ENCODE measurements at places on chromosomes 2 and 18.

DNA sequence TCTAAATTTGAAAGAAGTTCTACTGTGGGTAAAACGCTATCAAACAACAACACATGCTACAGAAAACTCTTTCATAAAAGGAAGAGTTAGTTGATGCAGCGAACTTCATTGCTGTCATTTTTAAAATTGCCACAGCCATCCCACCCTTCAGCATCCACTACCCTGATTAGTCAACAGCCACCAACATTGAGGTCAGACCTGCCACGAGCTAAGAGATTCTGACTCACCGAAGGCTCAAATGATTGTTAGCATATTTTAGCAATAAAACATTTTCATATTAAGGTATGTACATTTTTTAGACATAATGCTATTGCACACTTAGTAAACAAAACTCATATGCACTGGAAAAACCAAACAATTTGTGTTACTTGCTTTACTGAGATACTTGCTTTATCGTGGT lies 347.1 kb downstream of the CLIP4 start:
- no peak for DNase-seq

- no peak for DNase-seq
Measured at GRCh38 chr2:122034344-122034743, 278.9 kb downstream of the TSN start.

- no peak for DNase-seq
Measured at GRCh38 chr2:62163106-62163831, 32.6 kb upstream of the B3GNT2 start.

DNA sequence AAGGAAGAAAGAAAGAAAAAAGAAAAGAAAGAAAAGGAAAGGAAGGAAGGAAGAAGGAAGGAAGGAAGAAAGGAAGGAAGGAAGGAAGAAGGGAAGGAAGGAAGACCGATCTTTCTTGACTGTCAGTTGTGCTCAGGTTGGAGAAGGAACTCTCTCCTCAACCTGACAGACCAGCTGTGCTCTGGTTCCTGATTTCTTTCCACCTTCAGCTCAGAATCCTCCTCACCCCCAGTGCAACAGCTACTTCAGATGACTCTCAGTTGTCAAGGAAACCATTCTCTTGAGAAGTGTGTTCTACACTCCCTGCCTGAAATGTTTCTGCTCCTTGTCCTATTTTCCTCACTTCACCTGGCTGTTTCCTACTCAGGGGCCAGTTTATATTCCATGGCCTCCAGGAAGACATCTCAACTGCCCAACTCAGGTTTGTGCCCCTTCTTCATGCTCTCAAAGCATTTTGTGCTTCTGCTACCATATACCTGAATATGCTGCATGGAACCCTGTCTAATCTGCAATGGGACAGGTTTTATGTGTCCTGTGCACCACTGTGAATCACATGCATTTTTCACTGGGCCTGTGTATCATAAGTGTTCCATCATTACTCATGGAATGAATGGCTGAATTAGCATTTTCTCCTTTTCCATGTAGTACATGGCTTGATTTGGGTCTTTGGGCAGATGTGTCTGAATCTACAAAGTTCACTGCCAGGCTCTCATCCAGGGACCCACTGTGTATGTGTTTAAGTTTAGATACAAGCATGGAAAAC lies 32.8 kb upstream of the DOCK10 start:
- no peak for DNase-seq

DNA sequence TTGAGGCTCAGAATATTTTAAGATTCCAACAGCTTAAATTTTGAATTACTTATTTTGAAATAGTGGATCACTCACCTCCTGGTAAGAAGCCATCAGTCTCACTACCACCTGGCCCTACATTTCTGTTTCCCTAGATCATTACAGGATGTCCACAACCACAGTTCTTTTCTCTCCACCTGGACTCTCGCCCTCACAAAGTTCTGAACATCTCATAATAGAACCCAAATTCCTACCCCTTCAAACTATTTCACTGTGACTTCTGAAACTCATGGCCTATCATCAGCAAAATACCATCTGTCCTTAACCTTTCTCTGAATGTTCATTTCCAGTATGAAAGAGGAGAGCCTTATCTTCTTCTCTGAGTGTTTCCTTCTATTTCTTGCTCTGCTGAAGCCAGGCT lies 299.2 kb upstream of the MGAT5 start:
- DNase-seq = no peak

DNA sequence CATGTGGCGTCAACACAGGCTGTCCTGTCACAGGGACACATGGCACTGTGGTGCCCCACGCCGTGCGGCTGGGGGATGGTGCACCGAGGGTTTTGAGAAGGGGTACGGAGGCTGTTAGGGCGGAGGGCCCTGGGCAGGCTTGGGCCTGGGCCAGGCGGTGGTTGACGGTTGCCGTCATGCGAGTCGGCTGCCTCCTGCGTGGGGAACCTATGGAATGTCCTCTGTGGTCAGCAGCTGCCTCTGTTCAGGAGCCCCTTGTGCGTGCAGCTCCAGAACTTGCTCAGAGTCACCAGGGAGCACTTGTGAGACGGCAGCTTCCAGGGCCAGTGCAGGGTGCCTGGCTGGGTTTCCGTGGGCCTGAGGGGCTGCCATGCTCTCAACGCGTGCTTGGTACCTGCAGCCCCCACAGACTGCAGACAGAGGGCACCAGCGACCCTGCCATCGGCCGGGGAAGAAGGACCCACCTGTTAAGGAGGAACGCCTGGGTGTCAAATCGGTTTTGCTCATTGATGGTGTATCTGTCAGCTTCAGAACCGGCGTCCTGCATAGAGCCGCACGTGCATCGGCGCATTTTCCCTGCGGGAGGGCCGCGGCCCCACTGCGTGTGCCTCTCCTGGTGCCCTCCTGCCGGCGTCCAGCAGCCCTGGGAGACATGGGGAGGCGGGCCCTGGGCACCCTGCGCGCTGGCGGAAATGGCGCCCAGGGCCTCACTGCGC lies 10.0 kb upstream of the D2HGDH start:
- DNase-seq = no peak

DNA sequence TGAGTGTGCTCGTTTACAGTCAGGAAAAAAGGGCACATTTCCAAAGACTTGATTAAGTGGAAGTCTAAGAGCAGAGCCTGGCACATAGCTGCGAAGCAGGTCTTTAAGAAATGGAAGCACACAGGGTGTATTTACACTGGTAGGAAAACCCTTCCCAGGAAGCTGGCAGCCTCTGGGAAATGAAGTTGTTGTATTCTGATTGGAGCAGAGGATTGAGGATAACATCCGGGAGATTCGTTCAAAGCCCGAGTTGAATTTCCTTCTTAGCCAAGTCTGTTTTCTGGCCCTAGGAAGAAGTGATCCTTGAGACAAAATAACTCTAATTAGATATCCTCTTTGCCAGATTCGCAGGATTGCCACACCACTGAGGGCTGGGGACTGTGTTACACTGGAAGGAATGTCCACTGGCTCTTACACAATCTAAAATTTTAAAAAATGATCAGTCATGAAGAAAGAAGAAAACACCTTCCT lies 75.9 kb downstream of the ITGB1BP1 start:
- DNase-seq = no peak

DNA sequence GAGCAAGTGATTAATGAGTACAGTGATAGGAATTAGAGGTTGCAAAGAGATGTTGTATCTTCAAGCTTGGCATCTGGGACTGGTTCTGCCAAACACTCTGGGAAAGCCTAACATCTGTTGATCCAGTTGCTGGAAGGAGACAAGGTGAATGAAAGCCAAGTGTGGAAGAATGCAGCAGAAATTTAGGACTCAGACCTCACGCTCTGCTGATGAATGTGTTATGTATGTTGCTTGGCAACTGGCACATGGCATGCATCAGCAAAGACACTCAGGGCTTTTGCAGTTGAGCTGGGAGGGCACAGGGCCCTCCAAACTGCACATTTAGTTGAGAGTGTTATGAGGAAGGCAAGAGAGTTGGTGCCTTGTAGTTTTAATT lies 105.5 kb downstream of the COLEC12 start:
- no peak for DNase-seq

DNA sequence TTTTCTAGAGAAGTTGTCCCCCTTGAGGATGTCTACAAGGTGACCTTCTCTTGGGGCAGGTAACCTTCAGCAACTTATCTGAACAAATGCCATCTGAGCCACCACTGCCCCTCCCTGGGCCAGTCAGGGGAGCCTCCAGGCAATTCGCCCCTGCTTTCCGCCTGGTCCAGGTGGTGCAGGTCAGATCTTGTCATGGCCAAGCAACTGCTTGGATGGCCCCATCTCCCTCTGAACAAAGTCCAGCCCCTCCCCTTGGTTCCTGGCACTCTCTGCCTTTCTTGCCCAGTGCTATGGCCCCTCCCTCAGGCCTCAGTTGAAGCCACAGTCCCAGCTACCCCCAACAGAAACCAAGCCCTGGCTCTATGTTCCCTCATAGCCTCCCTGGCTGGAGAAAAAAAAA lies 138.7 kb downstream of the ALPK2 start:
- DNase-seq = no peak

DNA sequence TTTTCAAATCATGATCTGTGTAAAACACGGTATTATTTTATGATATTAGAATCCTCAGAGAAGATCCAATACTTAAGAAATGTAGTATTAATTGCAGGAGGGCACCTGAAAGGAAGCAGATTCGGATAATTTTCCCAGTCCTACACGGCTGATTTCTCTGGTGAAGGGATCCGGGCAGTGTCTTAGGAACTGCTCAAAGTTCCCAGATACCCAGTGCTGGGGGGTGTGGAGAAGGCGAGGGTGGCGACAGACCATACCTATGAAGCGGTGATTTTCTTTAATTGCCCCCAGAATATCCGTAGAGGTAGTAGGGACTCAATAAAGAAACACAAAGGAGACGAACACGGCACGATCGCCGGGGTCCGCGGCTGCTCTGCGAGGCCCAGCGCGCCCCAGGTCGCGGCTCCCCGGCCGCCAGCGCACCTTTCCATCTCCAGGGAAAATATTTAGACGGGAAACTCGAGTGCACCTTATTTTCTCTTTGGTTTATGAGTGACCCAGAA lies 1.4 kb upstream of the SOX11 start:
- DNase-seq = no peak

- peak; percentile 57 for DNase-seq
Measured at GRCh38 chr2:43484323-43484930, 111.4 kb downstream of the THADA start.

GRCh38 chr2:120466704-120467054 lies 120.7 kb downstream of the INHBB start:
- no peak for DNase-seq

DNA sequence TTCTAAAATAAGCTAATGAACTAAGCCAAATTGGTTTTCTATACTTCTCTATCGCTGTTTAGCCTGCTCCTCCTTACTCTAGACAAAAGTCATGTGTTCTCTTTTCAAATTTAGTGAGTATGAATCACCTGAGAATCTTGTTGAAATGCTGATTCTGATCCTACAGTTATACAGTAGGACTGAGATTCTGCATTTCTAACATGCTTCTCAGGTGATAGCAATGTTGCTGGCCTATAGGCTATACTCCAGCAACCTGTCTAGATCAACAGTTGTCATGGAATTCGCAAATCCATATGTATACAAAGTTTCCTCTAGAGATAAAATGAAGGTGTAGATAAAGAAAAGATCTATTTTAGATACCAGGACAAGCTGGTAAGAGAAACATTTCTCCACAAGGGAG lies 62.9 kb downstream of the MEMO1 start:
- no peak for DNase-seq

- DNase-seq = no peak
Measured at GRCh38 chr2:46377101-46377581, 79.9 kb downstream of the EPAS1 start.

DNA sequence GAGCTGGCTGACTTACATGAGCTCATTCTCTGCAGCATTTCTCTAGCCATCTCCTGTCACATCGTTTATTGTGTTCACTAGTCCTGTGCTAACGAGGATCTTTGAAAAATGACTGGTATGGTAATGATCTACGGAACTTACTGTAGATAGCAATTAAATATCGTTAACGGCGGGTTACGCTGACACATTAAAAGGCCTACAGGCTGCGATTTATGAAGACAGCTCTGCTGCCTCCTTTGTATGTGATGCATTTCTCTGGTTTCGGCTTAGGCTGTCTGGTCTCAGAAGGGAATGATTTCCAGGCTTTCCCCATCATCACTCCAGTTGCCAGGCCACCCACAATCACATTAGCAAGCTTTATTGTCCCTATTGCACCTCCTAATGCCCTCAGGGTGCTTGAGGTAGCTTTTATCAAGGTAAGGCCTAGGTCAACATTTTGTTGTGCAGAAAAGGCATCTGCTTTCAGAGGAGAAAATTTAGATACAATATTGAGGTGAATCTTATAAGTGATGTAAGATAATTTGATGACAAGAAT lies 284.4 kb downstream of the SOX11 start:
- no peak for DNase-seq

- DNase-seq = no peak
Measured at GRCh38 chr2:152477347-152478092, 142.5 kb downstream of the FMNL2 start.

- DNase-seq = no peak
Measured at GRCh38 chr18:12309683-12310198, 1.7 kb downstream of the TUBB6 start.

DNA sequence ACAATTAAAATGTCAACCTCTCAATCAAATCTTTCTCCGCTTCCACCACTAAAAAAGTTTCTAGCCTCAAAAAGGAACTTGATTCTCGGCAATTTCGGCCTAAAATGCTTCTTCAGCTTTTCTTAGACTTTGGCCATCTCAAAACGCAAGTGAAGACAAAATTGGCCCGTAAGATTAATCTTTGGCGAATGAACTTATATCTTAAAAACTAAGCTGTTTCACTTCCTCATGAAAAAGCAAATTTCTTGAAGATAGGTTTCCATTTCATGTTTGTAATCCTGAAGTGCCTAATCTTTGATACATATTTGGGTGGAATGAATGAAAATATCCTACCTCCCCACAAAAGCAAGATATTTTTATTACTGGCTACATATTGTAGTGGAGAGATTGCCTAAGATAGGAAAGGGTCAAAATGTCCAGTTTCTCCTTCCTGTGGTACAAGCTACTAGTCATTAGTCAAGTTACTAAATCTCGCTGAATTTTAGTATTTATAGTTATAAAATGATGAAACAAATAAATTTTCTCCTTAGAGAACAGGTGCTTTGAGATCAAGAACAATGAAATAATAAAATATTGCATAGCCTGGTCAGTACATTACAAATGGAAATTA lies 85.4 kb upstream of the ZEB2 start:
- DNase-seq = no peak

DNA sequence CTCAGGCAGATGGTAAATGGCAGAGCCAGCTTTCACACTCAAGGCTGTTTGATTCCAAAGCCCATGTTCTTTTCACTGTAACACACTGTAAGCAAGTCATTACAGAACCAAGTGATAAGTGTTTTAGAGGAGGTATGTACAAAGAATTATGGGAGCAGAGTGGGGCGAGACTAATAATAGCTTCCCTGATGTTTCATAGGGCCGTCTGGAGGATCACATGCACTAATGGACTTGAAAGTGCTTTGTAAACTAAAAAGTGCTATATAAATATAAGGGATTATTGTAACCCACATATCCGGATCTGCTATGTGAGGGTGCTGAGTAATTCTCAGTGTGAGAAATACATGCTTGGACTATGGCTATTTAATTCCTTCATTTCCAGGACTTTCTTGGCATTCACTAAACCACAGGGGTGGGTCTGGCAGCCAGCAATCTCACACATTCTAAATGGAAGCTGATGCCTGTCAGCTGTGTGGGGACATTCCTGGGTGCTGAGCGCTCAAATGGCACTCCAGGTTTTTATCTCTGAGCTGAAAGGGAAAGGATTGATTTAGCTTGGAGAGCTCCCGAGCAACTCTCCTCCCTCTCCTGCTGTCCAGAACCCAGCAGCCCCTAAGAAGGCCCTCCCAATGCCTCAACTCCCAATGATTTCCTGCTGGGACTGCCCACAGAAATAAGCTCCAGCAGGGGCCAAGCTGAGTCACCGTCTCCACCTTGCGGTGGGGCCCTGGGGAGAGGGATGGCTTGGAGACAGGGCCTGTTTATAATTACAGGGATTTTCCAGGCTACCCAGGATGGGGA lies 222.8 kb downstream of the SOX11 start:
- DNase-seq = no peak

- DNase-seq = no peak
Measured at GRCh38 chr2:84701880-84702279, 179.0 kb downstream of the TRABD2A start.
